ENCODE measurements at places on chromosomes 11 and 22.

GRCh38 chr11:94507485-94507884 is 4.8 kb upstream of the C11orf97 start:
- no peak for DNase-seq

DNA sequence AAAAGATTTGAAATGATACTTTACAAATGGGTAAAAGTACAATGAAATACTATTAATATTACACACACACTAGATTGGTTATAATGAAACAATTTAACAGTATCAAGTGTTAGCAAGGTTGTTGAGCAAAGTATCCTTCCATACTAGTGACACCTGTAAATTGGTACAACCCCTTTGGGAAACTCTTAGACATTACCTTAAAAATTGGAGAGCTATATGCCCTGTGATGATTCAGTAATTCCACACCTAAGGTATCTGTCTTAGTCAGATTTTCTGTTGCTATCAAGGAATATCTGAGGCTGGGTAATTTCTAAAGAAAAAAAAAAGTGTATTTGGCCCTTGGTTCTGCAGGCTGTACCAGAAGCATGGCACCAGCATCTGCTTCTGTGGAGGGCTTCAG is 7.4 kb upstream of the GDPD4 start:
- DNase-seq, result no peak

GRCh38 chr11:32531528-32531927 is 52.1 kb upstream of the EIF3M start:
- no peak for DNase-seq

DNA sequence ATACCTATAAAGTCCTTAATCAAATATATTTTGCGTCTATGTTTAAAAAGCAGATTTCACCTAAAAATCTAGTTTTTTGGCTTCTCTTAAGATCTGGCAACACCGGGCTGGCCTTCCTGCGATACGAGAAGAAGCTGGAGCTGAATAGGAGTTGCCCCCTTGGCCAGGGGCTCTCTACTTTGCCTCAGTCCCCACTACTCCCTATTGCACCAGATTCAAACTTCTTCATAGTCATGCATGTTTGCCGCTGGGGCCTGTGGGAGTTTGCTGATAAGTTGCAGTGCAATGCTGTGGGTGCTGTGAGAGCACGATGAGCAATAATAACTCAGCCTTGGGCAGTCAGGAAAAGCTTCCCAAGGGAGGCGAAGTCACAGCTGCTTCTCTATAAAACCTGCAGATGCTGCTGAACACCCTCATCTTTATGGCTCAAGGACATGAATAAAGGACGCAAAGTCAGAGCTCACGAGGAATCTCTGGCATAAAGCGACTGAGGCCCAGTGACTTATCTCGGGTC is 15.2 kb upstream of the EIF3D start:
- DNase-seq, result no peak

DNA sequence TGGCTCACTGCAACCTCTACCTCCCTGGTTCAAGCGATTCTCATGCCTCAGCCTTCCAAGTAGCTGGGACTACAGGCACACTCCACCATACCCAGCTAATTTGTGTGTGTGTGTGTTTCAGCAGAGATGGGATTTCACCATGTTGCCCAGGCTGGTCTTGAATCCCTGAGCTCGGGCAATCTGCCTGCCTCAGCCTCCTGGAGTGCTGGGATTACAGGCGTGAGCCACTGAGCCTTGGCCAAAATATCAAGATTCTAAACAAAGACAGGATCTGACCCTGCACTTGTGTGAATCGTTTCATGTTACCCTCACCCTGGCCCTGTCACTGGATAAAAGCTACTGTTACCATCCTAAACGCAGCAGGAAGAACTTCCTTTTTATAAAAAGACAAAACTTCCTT is 15.6 kb upstream of the THY1 start:
- no peak for DNase-seq

Measured in GDM1 (cell line).